MG63 (cell line): ENCODE measurements at places on chromosomes 4 and X. TPM values are rescaled to one million over a fixed set of nuclear protein-coding genes. Genes with fewer than 3 reads are reported as not detected.

DNA sequence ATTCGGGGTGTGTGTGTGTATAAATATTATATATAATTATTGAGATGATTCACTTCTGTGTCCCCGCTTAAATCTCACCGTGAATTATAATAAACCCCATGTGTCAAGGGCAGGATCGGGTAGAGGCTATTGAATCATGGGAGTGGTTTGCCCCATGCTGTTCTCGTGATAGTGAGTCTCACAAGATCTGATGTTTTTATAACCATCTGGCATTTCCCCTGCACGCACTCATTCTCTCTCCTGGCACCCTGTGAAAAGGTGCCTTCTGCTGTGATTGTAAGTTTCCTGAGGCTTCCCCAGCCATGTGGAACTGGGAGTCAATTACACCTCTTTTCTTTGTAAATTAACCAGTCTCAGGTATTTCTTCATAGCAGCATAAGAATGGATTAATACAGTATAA lies 851.4 kb upstream of the AGA start:
- DNase-seq = peak; percentile 33

CT83 gene
- not detected in 2 replicates for total RNA-seq

DNA sequence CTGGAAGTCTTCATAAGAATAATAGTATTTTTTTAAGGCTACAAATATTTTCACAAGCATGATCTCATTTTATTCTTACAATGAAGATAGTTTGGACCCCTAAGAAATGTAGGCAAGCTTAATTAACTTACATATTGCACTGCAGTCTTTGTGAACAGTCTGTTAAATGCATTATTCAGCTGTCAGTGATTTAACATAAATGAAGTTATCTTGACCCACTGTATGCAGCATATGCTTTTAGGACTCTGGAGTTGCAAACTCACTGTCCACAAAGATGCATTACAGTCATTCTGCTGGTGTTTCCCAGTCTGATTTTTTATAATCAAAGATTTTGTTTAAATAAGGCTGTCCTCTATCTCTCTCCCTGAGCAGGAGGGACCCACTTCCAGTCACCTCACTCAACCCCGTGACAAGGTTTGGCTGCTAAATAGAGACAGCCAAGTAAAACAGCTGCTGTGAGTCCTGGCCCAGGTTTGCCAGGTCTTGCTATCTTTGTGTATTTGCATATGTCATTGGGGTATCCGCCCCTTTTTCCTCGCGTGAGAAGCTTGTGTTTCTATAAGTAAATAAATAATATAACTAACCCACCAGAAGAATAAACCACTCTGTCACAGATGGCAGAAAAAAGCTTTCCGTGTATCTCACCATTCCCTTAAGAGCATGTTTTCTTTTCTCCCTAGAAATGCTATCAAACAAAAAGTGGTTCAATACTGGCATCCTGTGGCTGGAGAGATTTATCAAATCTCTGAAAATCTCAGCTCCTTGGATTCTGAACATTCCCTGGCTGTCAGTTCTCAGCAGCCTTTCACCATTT lies 67.0 kb downstream of the SLC7A11 start:
- no peak for DNase-seq

DNA sequence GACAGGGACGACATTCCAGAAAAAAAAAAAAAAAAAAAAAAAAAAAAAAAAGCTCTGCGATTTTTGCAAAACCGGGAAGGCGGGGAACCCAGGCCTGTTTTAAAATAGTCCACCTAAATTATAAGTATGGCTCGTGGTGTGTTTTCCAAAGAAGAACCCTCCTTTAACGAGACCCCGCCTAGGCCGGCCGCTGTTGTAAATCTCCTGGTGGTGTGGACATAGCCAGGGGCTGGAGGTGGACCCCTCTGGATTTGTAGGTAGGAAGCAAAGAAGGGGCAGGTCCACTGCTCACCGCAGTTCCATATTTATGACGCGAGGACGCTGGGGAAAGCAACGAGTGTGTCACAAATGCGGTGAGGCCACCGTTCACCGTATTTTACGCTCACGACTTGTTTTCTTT lies 94.0 kb upstream of the SHOX start:
- no peak for DNase-seq

PLAC8 gene
- not detected in 2 replicates for total RNA-seq

DNA sequence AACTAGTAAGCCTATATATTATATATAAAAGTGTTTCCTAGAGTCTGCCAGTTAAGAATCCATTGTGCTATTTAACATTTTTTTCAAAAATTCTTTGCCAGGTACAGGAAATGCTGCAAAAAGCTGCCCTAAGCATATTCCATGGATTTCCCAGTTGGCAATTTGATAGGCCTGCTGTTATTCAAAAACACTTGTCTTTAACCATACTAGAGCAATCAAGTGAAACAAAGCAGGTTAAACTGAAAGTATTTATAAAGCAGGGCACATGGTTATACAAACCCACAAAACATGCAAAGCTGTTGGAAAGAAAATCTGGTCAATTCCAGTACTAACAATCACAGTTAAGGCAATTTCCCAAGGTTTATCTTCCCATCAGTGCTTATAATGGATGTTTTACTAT lies 159.9 kb downstream of the UNC5C start:
- no peak for DNase-seq

GRCh38 chr4:101843054-101843453 lies 52.5 kb downstream of the BANK1 start:
- DNase-seq = no peak

DNA sequence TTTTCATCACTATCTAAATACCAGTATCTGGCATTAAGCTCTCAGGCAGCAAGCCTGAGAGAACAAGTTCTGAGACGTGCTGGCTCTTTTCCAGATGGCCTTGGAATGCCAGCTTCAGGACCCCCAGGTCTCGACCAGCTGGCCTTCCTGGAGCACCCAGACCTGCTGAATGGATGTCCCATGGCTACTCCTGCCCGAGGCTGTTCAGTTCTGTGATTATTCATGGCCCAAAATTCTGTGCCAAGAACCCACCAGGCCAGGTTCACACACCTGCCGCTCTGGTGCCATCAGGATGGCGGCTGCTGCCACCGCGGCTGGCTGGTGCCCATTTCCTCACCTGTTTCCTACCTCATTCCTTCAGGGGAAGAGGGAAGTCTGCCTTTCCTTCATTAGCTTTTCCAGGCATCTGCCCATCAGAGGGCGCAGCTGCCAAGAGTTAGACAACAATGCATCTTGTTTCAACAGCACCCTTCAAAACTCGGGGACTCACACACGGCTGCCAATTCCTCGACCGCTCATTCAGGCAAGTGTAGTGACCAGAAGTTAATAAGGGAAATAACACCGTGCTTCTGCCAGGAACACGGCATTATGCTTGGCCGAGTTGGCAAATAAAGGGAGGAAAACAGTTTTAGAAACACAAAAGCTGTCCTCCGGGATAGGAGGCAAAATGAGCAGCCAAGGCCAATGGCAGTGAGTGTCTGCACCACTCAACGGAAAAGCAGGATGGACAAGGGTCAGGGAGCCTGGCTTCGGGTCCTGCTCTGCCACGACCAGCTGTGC lies 173.8 kb downstream of the NSUN7 start:
- DNase-seq = no peak

- peak; percentile 4 for DNase-seq
These were observed 463.0 kb upstream of the CPEB2 start for GRCh38 chr4:14539246-14539645.

GRCh38 chrX:47610511-47610910 lies 9.1 kb downstream of the SYN1 start:
- DNase-seq = no peak

GRCh38 chr4:48594180-48594579 lies 104.1 kb downstream of the ZAR1 start:
- no peak for DNase-seq

DMP1 gene
- total RNA-seq = not detected in 2 replicates

TRPC3 gene
- not detected in 2 replicates for total RNA-seq

GRCh38 chr4:6023731-6024130 lies 5.5 kb upstream of the C4orf50 start:
- DNase-seq = no peak

DNA sequence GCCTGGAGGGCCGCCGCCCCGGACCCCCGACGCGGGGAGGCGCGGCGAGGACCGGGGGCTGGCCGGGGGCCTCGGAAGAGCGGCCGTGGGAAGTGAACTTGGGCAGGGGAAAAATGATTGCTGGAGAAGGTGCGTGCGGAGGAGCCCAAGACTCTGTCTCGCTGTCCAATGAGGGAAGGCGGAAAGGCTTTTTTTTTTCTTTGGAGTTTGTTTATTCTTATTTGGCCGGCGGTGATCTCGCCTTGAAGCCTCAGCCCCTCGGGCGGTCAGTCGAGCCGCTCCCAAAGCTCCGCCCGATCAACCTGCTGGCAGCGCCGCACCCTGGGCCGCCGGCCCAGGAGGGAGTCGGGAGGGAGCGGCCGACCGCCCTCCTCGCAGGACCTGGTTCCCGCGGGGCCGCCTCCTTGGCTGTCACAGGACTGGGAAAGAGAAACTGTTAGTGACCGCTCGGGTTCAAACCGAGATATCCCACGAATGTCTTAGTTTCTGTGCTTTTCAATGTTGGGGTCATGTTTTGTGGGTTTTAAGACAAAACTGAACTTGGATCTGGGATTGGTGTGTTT lies 2.5 kb downstream of the CPEB2 start:
- peak; percentile 73 for DNase-seq

- no peak for DNase-seq
These were observed 213.1 kb downstream of the TRAM1L1 start for GRCh38 chr4:116872308-116872707.

DNA sequence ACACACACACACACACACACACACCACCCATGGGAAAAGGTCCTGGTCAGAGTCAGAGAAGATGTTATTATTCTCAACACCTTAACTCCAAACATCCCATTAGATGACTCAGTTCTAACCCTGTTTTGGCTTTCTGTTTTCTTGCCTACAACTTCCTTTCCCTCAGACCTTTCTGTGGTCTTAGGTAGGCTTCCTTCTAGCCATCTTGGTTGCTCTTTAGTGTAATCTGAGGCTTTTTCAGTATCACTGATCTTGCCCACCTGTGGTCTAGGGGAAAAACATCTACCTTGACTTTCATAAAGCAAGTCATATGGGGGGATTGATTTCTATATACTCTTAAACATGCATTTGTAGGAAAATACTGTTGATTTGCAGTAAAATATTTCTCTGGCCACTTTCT lies 56.9 kb downstream of the ATG4A start:
- no peak for DNase-seq

FAM9B gene
- not detected in 2 replicates for total RNA-seq

DNA sequence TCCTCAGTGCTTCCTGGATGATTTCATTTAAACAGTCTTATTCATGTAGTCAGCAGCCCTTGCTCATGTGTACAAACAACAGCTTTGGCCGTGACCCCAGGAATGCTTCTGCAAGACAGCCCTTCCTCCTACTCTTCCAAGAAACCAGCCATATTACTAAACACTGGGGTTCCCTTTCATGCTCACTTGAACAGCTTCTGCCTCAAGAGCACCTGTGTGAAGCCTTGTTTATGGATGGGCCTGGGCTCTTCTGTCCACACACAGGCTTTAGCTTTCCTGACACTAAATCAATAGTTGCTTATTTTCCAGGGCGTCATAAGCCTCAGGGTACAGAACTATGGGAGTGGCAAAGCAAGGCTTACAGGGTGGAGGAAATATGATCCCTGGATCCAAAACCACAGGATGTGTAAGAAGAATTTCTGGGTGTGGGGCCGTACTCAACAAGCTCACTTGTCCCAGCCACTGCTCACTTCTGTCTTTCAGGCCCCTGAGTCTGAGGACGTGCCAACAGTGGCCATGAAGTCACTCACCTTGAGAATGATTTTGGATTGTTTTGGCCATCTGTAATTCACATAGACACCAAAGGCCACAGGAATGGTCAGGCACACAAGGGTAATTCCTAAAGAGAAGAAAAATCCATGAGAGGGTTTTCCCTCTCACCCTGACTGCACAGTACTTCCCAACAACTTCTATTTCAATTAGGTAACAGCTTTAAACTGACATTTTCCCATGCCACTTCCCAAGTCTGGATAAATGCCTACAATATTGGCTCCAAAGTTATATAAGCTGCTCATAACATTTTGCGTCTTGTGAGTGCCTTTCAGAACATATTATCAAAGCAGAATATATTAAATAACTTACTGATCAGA lies 17.7 kb downstream of the SLC10A6 start:
- peak; percentile 76 for DNase-seq

HS3ST1 gene
- 0.17 and 0.23 TPM in 2 replicates for total RNA-seq

- peak; percentile 56 for DNase-seq
These were observed 63.4 kb downstream of the NFKB1 start for GRCh38 chr4:102564399-102565059.

DNA sequence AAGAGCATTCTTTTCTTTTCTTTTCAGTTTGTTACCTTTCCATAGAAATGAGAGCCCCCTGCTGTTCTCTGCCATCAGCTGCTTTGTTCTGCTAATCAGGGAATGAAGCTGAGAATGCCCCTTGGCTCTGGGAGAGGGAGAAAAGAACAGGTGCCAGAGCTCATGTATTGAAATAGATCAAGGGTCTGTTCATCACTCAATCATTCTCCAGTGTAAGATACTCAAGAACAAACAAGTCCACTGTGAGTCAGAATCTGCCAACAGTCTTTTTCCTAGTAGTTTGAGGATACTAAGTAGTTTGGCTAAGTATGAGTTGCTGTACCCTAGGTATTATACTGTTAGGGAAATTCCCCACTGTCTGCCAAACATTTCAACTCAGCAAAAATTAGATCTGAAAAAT lies 144.3 kb downstream of the RTL3 start:
- DNase-seq = no peak

GRCh38 chr4:70452946-70453345 lies 19.1 kb upstream of the MUC7 start:
- no peak for DNase-seq
